ENCODE measurements at places on chromosomes 7 and 10.
A peak's percentile ranks its signal among the peaks of the same experiment; 100 is the strongest.

GRCh38 chr10:91211675-91212074 is 8.8 kb upstream of the PCGF5 start:
- DNase-seq: no peak

- DNase-seq: no peak
Observed at GRCh38 chr10:32046151-32046550, 10.1 kb downstream of the KIF5B start.

DNA sequence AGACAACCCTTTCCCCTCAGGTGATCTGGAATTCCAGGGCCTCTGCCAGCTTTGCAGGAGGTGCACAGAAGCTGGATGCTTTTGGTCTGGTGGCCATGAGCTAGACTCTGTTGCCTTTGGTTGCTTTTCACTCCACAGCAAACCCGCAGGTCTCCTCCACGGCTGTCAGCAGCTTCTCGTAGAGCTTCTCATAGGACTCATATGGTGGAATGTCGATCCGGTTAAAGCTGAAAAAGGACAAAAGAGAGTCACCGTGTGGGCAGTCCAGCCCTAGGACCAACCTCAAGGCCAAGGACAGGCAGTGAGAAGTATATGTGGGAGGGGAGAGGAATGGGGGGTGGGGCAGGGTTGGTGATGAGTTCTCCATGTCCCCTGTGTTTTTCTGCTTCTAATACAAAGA is 113.5 kb downstream of the SMURF1 start:
- no peak for DNase-seq

DNA sequence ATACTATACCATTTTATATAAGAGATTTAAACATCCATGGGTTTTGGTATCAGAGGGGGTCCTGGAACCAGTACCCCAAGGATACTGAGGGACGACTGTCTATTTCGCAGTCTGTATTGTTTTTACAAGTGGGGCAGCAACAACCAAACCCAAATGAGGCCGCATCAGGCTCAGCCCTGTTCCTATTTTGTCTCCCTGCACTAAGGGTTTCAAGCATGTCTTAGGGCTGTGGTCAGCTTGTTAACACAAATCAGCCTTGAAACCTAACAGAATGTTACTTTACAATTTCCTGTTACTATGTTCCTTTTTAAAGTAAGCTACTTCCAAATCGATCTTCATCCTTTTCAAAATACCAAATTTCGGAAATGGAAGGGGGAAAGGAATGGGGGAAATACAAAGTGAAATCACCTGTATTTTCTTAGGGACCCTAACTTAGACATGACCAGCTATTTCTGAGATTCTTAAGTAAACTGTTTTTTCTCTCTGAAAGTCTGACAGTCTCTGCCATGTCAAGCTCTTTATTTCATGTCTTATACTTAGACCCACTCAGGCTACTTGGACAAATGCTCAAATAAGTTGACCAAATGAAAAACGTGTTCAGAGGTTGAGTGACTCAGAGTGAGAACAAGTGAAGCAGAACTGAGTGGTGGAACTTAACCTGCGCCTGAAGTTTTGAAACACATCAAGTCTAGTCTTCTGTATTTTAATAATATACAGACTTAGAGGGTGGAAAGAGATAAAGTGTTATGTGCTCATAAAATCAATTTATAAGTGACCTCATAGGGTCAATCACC is 75.8 kb downstream of the C1GALT1 start:
- DNase-seq: no peak

- peak; percentile 8 for DNase-seq
Observed at GRCh38 chr10:59337201-59337652, 25.1 kb downstream of the FAM13C start.

DNA sequence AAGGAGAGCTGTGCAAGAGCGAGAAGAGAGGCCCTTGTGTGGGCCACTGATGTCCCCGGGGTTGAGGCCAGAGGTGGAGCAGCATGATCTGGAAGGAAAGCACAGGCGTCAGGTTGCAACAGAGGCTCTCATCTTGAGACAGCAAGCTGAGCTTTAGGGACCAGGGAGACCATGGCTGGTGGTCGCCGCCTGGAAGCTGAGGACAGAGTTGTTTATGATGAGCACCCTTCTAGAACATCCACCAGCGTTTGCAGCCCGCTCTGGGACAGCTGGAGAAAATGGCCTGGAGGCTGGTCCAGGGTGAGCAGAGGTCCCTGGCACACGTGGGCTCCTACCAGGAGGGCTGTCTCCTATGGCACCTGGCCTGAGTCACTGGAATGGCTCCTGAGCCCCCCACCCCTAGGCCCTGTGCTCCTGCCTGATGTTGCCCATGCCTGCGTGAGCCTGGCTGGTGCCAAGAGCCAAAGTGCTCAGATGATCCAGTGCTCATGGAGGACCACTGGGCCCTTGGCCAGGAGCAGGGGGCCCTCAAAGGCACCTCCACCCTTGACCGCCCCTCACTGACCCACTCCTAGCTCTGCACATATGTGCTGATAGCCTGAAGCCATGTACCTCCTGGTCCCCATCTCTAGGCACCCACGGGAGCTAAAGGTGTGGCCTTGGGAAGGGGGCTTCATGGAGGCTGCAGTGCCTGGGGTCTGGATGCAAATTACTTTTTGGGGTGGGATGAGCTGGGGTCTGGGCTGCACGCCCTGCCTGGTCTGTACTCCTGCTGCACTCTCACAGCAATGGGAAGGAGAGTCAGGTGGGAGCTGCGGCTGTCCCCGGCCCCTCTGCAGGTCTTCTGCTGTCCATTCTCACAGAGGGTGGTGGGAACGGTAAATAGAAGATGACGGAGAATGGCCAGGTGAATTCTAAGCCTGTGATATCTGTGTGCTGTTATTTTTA is 40.1 kb upstream of the RET start:
- DNase-seq: no peak

GRCh38 chr7:49389871-49390479 is 383.5 kb upstream of the VWC2 start:
- DNase-seq: no peak

GRCh38 chr10:96413151-96413787 is 54.5 kb upstream of the OPALIN start:
- no peak for DNase-seq

GRCh38 chr10:308101-308500 is 172.8 kb downstream of the ZMYND11 start:
- DNase-seq: no peak

DNA sequence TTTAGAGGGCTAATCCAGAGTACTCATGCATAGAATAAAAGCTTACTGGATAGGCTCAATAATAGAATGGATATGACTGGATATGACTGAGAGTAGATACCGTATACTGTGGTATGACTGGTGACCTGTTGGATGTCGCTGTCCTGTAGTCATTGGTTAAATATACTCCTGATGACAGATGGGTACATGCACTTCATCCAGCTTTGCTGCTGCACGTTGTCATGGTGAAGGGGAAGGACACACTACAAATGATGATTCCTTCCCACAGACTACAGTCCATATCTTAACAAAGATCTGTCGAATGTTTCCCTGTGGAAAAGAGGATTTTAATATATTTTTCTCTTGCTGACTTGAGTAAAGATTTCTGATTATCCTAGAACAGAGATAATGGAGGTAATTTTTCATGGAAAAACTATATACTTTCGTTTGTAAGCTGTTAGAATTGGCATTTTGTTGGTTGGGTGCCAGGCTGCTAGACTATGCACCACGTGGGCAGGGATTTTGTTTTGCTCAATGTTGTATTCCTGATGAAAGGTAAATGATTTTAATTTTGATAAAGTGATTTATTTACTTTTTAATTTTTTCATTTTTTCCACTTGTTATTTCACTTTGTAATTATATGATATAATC is 97.3 kb downstream of the PPP1R9A start:
- no peak for DNase-seq

GRCh38 chr10:127015373-127015772 is 110.1 kb downstream of the DOCK1 start:
- no peak for DNase-seq

DNA sequence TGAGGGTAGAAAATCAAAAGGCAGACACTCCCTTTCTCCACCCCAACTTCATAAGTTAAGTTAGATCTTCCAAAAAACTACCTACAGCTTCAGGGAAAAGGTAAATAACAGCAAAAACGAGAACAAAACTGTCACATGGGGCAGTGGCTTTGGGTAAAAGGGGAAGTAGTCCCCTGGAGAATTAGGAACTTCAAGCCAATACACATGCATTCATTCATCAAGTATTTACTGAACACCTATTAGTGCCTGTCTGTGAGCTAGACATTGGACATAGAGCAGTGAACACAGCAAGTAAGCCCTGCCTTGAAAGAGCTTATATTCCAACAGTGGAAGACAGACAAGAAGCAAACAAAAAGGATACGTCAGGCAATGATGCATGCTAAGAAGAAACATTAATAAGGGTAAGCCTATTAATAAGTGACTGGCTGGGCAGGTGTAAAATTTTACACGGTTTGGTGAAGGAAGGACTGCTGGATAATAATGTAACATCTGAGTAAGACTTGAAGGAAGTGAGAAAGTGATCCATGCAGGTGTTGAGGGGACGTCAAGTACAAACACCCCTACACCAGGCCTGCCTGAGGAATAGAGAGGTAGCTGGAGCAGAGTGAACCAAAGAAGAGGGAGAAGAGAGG is 69.6 kb upstream of the RAPGEF5 start:
- no peak for DNase-seq

DNA sequence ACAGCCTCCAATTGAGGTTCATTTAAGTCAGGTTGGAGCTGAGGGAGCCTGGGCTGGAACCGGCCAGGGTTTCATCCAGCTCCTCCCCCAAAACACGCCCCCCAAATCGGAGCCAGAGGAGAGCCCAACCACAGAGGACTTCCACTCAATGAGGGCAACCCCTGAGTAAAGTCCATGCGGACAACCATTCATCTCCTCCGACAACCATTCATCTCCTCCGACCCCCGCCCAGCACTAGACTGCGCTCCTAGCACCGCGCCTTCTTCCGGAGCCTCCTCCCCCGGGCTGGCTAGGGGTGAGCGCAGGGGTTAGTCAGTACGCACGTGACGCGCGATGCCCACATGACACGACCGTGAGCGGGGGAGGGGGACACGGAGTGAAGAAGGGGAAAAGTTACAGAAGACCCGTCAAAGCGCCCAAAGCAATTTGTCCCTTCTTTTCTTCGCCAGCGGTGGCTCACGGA is 1.4 kb downstream of the MAGI2 start:
- DNase-seq: peak; percentile 97

DNA sequence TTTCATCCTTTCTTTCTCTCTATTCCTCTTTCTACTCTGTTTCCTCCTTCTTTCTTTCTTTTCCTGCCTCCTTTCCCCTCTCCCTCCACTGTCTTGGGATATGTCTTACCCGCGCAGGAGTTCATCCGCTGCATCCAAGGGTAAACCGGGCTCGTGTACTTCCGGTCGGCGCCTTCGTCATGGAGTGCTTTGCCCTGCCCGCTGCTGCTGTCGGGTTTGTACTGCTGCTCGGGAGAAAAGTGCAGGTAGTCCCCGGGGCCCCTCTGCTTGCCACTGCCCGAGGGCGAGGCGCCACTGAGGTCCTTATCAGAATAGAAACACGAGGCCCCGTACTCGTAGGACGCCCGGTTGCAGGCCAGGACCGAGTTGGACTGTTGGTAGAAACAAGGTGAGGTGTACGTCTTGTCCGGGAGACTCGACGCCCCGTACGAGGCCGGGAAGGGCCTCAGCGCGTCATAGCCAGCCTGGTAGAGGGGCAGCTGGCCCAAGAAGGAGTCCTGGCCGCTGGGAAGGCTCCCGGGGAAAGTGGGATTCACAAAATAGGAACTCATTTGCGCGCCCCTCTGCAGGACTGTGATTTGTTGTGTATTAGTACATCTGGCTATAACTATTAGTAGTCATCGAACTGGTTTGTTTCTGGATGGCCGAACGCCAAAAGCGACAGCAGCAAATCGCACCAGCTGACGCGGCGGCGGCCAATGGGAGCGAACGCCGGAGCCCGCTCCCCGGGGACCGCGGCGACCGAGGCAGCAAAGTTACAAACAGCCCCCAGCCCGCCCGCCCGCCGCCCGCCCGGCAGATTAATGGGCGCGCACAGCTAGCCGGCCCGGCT is at the start of gene HOXA6:
TSS of gene HOXA6 (minus strand) at position 576 of the 832 bp plus-strand sequence. CDS start at position 551, 25 bp downstream.
- no peak for DNase-seq

GRCh38 chr7:12653110-12653509 is 34.3 kb upstream of the ARL4A start:
- DNase-seq: no peak

DNA sequence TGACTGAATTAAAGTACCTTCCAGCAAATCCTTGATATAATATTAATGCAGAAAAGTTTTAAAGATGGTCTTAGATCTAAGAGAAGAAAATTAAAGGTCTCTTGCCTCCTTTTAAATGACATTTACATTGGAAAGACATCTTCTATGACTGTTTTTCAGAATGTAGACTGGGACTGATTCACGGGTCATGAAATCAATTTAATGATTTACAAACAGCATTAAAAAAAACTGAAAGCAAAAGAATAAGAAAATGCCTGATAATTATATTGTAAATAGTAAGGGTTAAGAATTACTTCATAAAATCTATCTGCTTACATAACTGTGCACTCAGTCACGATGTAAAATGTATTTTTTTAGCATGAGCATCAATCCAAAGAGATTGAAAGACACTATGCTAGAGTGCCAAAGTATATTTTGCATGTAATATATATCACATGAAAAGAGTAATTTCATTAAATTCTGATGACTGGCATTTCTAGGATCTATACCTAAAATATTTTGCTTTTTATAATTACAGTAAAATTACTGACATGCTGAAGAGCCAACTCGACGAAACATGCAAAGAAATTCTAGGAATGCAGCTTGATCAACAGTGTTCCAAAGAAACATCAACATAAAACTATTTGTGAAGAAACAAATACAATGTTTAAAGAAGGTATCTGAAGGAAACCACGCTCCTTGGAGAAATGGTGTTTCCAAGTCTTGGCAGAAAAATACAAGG is 35.1 kb downstream of the RTKN2 start:
- DNase-seq: peak; percentile 6

DNA sequence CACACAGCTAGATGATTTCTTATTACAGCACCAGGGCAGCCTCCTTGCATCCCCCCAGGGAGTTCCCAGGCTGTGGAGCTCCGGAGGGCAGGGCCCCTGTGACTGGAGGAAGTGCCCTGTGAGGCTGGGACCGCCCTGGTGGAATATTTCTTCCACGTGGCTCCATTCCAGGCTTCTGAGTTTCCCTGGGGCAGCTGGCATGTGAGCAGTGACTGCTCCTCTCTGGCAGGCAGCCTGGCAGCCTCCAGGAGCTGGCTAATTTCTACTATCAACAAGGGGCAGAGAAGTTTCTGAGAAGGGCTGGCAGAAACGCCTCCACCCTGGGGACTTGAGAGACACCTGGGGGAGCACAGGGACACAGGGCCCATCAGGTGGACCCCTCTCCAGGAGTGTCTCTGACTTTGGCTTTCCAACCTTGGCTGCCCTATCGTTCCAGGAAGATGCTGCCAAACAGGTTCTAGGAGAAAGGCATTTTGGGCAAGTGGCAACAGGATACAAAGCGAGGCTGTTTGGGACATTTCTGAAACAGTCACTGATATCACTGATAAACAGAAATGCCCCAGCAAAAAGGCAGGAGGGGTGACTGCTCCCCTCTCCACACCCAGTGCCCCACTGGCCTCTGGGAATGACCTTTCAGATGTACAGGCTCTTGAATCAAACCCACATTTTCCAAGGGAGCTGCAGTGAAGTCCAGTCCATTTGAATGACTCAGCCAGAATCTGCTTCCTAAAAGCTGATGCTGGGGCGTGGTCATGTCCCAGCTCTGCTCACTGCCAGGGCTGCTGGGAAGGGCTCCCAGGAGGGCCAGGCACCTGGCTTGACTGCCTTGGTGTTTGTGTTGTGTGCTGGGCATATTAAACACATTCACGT is 16.1 kb downstream of the MYOF start:
- peak; percentile 99 for DNase-seq
